ENCODE measurements at places on chromosomes 2 and 18. TPM values are rescaled to one million over a fixed set of nuclear protein-coding genes. Genes with fewer than 3 reads are reported as not detected.

DNA sequence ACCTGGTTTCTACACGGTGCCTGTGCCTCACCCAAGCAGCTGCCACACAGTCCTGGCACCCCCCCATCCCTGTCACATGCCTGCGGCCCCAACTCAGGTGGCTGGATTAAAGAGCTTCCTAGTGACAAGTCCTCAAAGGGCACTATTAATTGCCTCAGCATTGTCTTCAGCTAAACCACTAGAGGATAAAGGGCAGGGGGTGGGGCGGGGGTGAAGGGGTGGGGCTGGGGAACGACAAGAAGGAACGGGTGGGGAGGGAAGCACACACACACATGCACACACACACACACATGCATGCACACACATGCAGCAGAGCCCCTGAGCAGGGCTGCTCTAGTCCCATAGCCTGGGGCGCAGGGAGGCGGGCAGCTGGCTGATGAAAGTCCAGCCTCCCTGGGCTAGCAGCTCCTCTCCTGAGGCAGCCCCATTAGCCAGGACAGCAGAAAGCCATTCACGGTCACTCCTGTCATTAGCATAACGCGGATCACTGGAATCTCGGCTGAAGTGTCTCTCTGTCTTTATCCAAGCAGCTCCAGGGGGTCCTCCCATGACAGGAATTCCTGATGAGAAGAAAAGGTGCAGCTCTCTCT is 7.4 kb upstream of the TEX261 start:
- peak; percentile 5 for DNase-seq

GRCh38 chr2:220240641-220241040 is 613.2 kb downstream of the SLC4A3 start:
- no peak for DNase-seq

DNA sequence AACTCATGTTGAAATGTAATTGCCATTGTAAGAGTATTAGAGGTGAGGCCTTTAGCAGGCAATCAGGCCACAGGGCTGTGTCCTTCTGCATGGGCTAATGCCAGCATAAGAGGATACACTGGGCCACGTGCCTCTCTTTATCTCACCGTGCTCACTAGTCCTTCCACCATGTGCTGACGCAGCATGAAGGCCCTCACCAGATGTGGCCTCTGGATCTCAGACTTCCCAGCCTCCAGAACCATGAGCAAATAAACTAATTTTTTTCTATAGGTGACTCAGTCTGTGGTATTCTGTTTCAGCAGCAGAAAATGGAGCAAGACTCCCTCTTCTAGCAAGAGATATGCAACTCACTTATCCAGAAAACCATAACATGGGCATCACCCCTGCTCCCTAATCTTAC is 149.7 kb upstream of the ZNF236 start:
- no peak for DNase-seq

The ALPG gene
- total RNA-seq = not detected

GRCh38 chr18:12034241-12035100 is 53.2 kb downstream of the IMPA2 start:
- no peak for DNase-seq

The DQX1 gene
- total RNA-seq = not detected

DNA sequence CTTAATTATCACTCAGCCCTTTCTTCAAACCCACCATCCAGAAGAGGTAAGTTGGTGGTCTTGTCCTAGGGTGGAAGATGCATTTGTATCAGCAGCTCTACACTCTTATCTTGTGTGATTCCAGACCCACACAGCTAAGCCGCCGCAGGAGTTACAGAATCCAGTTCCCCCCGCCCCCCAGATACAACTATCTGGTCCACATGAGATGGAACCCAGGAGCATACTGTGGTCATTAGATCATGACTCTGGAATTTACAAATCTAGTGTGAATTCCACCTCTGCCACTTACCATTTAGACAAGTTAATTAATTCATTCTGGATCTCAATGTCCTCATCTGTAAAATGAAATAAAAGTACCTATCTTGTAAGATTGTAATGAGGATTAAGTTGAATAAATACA is 486.4 kb downstream of the BCL11A start:
- DNase-seq = no peak

GRCh38 chr2:161048317-161048716 is 111.9 kb upstream of the TANK start:
- DNase-seq = no peak

All from uterus (tissue), 4 donors.